ENCODE measurements at places on chromosomes 11 and 22. TPM values are rescaled to one million over a fixed set of nuclear protein-coding genes. Genes with fewer than 3 reads are reported as not detected.

Gene ABCC8
- total RNA-seq: 3.4 TPM

Gene CCDC116
- not detected for total RNA-seq

Gene GLYAT
- 0.10 TPM for total RNA-seq

Gene RASL10A
- total RNA-seq: 0.54 TPM

Gene DGAT2
- total RNA-seq: 2.6 TPM

Gene SCGB1D2
- total RNA-seq: not detected

Gene DSCAML1
- total RNA-seq: 0.17 TPM

Gene MAPK8IP2
- 3.5 TPM for total RNA-seq

Gene INS
- not detected for total RNA-seq

Gene TIMM10
- 75.8 TPM for total RNA-seq

Gene TMEM138
- total RNA-seq: 26.9 TPM

Gene ENTHD1
- total RNA-seq: not detected

Gene TANGO2
- 15.0 TPM for total RNA-seq

Gene CNGA4
- not detected for total RNA-seq

Gene STK33
- total RNA-seq: 25.2 TPM

Gene CBY1
- total RNA-seq: 12.8 TPM

Gene MAPK8IP1
- 34.1 TPM for total RNA-seq

Gene TRIM3
- 21.1 TPM for total RNA-seq

Gene IMMP1L
- total RNA-seq: 43.3 TPM

Gene CCDC34
- 10.1 TPM for total RNA-seq

Gene CRYBA4
- not detected for total RNA-seq

Gene NCAM1
- total RNA-seq: 1.6 TPM

Gene ZBED4
- total RNA-seq: 28.0 TPM

Gene ADORA2A
- 13.5 TPM for total RNA-seq

Gene LMF2
- total RNA-seq: 30.7 TPM

Gene HOATZ
- total RNA-seq: not detected

Gene SYT8
- not detected for total RNA-seq

Gene DBX1
- not detected for total RNA-seq

Gene PDE3B
- 21.3 TPM for total RNA-seq

Gene BIK
- 5.6 TPM for total RNA-seq

Gene AIFM3
- total RNA-seq: 1.7 TPM

Gene NRIP3
- total RNA-seq: 8.0 TPM

Gene HEPHL1
- total RNA-seq: 0.07 TPM

Gene RFPL3
- total RNA-seq: not detected

Gene GRIK4
- total RNA-seq: 2.2 TPM

Gene HBE1
- not detected for total RNA-seq

Gene C11orf52
- total RNA-seq: not detected

Gene DRAP1
- total RNA-seq: 121 TPM

Gene GGTLC2
- not detected for total RNA-seq

Gene TRIM5
- 20.8 TPM for total RNA-seq

Gene KCNK7
- not detected for total RNA-seq

Gene GAS2
- total RNA-seq: 6.7 TPM

Gene NEFH
- 2.8 TPM for total RNA-seq

Gene MFRP
- total RNA-seq: 0.03 TPM

Gene FGF4
- 9.2 TPM for total RNA-seq

Gene PNPLA5
- total RNA-seq: 6.8 TPM

Gene C11orf16
- not detected for total RNA-seq

Gene PKP3
- total RNA-seq: 18.7 TPM

Gene SLC15A3
- 15.8 TPM for total RNA-seq

Gene PATE2
- not detected for total RNA-seq

Gene TSKU
- total RNA-seq: 33.8 TPM

Gene UBQLNL
- 0.35 TPM for total RNA-seq

All from GM23338 (cell line).